ENCODE measurements at places on chromosomes 1 and 21.
A peak's percentile ranks its signal among the peaks of the same experiment; 100 is the strongest.

GRCh38 chr1:51960262-51960661, 30.2 kb downstream of the RAB3B start:
- DNase-seq: no peak

DNA sequence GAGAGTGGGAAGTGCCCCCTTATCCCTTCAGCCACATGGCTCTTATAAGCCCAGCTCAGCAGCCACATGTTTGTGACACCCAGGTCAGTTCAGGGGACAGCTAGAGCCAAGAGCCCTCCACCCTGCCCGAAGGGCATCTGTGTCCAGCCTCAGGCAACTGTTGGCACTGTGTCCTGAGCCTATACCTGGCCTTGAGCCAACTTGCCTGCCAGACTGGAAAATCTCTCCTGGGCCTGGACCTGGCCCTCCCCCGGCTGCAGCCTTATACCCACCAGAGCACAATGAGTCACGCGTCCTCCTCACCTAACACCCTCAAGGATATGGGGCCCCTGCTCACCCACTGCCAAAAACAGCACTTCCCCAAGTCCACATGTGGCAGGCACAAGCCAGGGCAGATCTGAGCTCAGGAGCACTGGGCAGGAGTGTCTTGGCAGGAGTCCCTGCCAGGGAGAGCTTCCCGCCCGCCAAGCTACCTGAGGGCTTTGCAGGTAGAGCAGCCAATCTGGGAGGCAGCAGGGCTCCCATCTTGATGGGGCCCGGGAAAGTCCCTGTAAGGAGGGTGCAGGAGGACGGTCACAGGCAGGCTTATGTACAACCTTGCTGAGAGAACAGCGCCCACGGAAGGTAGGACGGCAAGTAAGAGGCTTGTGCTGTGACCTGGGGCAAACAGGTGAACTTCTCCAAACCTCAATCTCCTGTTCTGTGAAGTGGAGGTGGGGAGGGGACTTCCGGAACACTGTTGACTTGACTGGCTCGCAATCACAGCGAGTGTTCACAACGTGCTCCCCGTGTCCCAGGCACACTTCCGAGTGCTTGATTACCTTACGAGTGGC, 19.8 kb upstream of the HSPG2 start:
- DNase-seq: peak; percentile 46

DNA sequence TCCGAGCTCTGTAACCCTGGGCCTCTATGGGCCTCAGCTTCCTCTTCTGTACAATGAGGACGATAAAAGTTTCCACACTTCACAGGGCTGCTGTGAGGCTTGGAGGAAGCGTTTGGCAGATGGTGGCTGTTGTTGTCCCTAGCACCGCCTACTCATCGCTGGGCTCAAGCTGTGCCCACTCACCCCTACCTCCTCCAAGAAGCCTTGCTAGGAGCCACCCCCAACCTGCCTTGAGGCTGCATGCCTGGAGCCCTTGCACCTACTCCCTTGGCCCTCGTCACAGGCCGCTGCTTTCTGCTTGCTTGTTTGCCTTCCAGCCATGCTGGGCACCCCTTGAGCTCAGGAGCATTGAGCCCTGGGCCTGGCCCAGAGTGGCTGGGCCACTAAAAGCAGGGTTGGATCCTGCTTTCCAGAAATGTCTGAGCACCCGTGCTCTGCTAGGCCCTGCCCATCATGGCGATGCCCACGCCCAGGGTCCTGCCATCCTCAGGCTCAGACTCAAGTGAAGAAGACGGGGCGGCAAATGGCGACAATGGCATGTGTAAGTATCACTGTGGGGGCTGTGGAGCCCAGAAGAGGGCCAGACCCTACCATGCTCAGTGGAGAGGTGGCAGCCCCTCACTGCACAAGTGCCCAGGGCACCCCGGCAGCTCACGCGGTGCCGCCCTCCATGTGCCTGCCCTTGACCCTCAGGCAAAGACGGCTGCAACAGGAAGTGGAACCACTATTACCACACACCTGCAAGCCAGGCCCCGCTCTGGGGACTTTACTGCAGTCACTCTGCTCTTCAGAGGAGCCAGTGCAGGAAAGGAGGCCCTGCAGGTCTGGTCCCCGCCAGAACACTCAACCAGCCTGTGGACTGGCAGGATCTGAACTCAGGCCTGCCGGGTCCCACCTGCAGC, 9.5 kb downstream of the SH3BGRL3 start:
- peak; percentile 42 for DNase-seq

GRCh38 chr1:58921342-58921741, 137.5 kb upstream of the JUN start:
- no peak for DNase-seq

DNA sequence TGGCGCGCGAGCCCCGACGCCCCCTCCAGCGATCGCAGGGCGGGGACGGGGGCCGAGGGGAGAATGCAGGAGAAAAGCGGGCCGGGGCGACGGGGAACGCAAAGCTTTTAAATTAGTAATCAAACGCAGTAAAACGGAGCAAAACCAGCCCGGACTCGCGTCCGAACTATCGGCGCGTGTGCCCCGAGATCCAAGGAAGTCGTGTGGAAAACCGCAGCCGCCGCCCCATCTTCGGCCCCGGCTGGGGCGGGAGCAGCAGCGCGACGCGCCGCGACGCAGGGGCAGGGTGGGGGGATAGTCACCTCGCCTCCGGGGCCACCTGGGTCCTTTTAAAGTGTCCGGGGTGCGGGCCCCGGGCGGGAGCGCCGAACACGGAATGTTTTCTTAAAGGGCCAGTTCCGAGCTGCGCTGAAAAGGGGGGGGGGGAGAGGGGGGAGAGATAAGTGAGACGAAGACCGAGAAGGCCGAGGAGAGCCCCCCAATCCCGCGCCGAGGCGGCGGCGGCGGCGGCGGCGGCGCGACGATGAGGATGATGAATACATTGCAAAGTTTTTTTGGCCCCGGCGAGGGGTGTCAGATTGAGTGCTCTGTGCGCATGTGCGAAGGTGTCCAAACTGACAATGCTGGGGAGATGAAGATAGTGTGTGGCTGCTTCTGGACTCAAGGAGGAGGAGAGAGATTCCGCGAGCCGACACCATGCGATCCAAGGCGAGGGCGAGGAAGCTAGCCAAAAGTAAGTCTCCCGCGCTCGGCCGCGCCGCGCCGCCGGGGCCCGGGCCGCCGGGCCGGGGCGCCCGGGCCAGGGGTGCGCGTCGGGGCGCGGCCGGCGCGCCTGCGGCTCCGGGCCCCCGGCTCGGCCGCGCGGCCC, at the start of gene PRDM16:
TSS of gene PRDM16 (plus strand) at position 640 of the 868 bp plus-strand sequence. CDS start at position 697, 57 bp downstream.
- DNase-seq: peak; percentile 43
